Endothelial cell (in vitro differentiated cells): ENCODE measurements at places on chromosomes 2 and 18.

GRCh38 chr2:216918088-216918680 lies 58.3 kb upstream of the TNP1 start:
- no peak for DNase-seq

GRCh38 chr2:112033600-112033999 lies 21.5 kb upstream of the TMEM87B start:
- no peak for DNase-seq

- no peak for DNase-seq
Measured at GRCh38 chr2:86570059-86570458, 6.8 kb upstream of the CHMP3 start.

DNA sequence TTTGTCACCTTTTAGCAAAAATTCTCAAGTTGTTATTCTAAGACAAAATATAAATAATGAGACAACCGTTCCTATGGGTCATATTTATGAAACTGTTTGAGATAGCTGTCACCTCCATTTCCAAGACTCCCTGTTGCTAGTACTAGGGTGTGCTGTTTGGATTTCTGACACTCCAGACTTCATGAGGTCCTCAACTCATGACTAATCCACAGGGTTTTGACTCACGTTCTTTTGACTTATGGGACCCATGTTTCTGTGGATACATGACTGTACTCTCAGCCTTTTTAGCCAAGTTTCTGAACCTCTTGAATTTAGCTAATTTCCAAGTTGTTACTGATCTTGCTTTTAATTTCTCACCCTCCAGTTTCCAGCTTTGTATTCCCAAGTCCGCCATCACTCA lies 178.7 kb upstream of the FAM98A start:
- DNase-seq, result no peak

DNA sequence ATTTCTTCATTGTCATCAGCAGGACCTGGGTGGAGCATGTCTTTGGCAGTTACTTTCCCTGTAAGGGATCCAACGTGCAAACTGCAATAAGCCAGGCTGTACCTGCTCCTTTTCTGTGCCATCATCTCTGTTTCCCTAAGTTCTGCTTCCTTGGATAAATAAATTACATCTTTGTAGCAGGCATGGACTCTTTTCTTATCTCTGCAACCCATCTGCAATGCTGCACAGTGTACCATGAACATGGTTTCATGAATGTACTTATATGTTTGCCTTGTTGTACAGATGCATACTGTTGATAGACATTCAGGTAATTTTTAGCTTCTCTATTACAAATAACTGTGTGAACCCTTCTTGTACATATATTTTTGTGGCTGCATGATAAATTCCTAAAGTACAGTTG lies 616.7 kb upstream of the PIK3C3 start:
- no peak for DNase-seq
